ENCODE measurements at places on chromosomes 16 and 17.

DNA sequence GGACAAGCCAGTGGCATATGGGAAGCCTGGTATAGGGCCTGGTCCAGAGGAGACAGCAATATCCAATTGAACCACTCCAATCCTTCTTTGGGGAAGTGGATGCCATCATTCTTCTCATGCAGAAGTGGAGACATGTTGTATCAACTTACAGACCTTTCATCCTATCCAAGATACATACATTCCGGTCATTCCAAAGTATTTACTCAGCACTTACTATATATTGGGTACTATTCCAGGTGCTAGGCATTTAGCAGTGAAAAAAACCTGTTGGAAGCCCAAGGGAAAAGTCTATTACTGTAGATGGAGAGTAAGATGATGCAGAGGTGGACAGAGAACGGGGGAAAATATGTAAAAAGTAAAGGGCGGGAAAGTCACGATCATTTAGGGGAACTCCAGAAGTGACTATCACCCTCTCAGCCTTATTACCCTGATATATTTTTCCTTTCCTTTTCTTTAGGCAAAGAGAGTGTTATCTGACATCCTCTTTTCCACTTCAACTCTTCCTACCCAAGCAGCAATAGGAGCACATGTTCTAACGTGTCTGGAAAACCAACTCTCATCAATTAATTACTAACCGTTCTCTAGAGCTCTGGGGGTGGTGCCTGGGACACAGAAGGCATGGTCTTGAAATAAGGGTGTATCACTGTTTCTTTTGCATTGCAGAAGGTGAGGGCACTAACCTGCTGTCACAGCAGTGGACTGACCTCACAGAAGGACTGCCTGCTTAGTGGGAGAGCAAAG is 210.1 kb upstream of the MAF start:
- DNase-seq = no peak

- no peak for DNase-seq
These were observed 16.2 kb upstream of the RMI2 start for GRCh38 chr16:11329071-11329491.

DNA sequence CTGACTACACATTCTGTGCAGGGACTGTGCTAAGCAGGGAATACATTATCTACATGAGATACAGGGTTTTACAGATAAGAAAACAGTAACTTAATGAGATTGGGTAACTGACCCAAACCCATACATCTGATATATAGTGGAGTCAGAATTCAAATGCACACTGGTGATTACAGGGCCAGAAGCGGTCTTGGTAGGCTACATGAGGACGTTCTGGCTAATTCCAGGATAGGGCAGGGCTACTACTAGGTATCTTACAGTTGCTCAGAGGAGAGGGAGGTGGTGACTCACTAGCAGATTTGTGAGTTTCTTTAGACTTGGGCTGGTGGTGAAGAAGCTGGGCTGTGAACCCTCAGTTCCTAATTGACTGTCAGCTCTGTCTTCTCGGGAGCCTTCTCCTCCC is 21.4 kb downstream of the TRIM16 start:
- no peak for DNase-seq

DNA sequence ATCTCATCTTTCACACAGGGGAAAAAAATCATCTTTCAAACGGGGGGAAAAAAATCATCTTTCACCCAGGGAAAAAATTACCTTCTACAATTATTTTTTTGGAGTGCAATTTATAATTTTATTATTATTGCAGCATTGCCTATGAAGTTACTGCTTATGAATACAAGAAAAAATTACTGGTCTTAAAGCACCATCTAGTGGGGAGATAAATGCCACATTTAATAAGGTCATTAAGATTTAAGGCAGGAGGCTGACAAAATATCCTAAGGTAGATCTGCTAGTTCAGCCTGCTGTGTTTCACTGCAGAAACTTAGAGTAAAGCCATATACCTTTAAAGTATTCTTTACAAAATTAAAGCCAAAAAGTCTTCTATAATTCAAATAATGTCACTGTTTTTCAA is 13.7 kb downstream of the SHCBP1 start:
- no peak for DNase-seq

DNA sequence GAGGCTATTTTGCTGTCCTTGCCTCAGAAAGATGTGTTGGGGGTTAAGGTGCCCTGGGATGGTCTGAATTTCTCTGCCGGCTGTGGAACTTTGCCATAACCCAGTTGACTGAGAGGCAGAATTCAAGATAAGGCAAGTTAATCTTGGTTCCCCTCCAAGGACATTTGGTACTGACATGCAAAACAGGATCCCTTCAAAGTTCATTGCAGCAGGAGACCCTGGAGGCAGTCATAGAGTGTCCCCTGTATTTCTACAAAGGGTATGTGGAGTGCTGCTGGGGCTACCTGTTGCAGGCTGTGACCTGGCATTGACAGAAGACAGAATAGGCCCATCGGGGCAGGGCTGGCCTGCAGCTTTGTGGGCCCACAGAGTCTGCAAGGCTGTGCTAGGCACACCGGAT is 135.6 kb upstream of the IRX3 start:
- no peak for DNase-seq

DNA sequence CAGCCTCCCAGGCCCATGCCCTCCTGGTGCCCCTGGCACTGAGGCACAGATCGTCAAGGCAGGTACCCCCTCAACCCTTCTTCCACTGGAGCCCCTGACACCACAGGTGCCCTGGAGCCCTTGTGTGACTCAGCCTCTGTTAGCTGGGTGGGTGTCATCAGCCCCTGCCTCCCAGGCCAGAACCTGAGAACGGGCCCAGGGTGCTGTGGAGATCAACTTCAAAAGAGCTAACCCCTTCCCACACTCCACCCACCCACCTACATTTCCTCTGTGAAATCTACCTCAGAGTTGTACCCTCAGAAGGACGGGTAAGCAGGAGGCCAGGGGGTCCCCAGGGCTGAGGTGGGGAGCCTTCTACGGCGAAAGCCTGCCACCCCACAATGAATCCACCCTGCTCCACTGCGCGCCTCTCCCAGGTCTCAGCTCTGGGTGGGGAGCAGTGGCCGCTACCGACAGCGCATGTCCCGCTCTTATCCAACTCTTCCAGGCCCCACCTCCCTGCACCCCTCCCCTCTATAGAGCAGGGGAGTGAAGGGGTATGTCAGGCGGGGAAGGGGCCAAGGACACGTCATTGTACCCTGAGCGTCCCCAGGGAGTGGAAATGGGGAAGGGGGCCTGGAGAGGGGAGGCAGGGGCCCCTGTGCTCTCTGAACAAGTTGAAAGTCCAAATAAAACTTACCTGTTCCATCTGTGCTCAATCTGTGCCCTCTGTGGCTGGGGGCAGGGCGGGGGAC is 17.6 kb downstream of the TBKBP1 start:
- DNase-seq = no peak

- DNase-seq = no peak
These were observed 138.8 kb downstream of the PRKCA start for GRCh38 chr17:66441101-66441661.

- DNase-seq = no peak
These were observed 18.4 kb downstream of the SAP30BP start for GRCh38 chr17:75685499-75685898.

DNA sequence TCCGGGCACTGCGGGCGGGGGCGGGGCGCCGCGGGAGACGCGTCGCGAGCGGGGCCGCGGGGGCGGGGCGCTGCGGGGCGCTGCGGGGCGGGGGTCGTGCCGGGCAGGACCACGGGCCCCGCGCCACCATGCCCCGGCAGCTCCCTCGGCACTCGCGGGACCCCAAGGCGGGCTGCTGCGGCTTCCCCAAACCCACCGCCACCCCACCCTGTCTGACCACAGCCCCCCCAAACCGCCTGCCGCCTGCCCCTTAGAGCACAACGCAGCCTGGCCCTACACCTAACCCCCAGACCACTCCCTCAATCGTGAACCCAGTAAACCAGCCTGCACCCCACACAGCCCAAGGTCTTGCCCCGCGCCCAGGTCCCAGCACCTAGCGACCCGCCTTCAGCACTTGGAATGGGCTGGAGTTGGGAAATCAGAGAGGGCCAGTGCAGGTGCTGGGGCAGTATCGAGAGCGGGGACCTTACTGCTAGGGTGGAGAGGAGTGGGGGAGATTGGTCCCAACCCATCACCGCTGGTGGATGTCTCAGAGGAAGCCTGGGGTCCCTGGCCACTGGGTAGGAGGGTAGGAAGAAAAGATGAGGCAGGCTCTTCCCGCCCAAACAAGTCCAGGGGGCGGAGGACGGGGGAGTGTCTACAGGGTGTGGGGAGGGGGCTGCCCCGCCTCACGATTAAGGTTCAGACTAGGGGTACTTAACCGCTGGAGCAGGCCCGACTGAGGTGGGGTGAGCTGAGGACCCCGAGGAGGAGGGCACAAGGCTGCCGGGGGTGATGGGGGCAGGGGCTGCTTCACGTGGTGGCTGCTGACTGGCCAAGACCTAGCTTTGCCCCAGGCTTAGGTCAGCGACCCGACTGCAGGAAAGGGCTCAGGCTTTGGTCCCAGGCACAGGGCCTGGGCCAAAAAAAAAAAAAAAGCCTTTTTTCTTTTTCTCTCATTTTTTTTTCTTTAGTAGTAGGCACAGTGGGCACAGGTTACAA is 539 bp upstream of the VAMP2 start:
- DNase-seq = no peak

DNA sequence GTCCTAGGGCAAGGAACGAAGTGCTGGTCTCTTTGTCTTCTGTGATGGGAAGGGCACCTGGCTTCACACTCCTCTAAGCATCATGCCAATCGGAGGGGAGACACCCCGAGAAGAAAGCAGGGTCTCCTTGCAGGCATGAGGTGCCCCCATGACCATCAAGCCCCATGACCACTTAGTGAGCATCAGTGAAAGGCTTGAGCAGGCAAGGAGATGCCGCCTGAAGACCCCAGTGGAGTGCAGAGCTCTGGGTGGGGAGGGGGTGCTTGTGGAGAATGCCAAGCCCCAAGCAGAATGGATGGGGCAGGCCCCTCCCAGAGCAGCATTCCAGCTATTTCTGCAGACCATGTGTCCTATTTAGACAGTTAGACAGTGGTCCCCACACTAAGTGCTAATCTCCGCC is 232.7 kb upstream of the TNRC6C start:
- DNase-seq = no peak

DNA sequence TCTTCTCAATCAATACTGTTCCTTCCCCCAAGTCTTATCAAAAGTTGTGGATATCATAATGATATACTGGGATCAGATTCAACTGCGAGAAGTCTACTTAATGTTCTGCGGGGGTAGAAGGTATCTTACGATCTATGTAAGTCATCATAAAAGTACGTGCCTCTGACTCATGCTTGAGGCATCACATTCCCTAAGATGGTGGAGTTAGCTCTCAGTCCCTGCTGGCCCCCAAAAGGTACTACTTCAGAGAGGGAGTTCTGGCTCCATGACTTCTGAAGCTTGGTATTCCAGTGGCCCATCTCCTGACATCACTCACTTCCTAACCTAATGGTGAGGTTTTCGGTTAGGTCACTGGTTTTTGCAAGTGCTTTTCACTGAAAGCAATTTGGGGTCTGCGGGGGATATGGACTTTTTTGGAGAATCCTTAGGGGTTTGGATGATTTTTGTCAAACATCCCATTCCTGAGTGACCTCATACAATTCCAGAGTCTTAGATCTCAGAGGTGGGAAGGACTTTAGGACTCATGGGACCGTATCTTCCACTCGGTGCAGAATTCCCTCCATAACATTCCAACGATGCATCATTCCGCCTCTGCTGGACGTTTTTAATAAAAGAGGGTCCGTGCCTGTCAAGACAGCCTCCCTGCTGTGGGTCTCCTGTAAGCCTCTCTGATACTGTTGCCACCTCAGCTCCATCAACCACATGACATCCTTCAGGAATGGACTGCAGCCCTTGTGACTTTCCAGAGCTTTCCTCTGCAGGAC is 74.3 kb downstream of the DYNLRB2 start:
- no peak for DNase-seq

DNA sequence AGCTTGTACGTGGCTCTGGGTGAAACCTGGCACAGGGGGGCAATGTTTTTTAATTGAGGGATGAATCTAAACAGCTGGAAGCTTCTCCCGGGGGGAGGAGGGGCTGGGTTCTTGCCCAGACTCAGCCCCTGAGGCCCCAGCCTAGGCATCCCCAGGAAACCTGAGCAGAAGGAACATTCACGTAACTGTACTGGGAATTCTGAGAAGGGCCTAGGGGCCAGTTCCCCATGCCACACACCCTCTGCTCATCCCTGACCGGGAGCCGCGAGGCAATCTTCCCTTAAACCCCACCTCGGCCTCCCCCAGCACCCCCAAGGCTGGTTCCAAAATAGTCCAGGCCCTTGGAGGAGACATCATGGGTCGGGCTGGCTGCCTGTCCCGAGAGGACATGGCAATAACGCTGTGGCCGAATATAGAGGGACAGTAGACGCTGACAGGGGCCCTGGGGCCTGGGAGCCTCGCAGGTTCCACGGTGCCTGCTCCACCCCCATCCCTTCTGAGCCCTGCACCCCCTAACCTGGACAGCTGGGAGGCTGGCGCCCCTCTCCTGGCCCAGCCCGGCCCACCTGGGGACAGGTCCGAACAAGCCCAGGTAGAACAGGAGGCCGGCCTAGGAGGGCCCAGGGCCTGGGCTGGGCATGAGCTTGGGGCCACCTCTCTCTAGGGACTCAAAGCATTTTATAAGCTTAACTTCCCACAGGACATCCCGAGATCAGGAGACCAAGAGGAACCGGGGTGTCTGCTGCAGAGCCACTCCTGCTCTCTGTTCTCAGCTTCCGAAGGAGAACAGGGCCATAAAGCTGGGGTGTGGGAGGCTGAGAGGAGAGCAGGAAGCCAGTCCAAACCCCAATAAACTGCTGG is 83.2 kb upstream of the TOB1 start:
- no peak for DNase-seq

GRCh38 chr17:59342681-59343131 is 11.3 kb downstream of the YPEL2 start:
- no peak for DNase-seq

- no peak for DNase-seq
These were observed 134.7 kb downstream of the SNX29 start for GRCh38 chr16:12111223-12111622.

DNA sequence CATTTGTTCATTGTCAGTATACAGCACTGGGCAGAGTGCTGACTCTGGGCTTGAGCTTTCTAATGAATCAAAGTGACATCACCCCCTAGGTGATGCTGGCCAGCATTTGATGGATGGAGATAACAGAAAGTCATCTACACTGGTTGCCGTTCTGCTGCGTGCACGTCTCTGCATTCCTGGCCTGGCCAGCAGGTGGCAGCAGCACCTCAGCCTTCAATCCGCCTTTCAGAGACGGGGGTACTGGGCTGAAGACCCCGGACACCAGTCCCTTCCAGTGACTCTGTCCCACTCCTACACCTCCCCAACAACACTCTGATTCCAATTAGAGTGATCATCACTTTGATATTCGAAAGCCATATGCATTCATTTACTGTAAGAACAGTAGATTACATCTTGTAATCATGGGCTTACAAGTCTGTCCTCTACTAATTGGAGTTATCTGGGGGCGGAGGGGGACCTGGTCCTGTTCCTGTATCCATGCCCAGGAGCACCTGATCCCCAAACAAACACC is 6.0 kb downstream of the CPSF4L start:
- peak; percentile 30 for DNase-seq

- no peak for DNase-seq
These were observed 339.7 kb downstream of the CA10 start for GRCh38 chr17:51818777-51819176.

- no peak for DNase-seq
These were observed 5.9 kb upstream of the KPNA2 start for GRCh38 chr17:68029512-68030215.

Data from T-helper 17 cell (primary cell).